Renal cortical epithelial cell (primary cell): ENCODE measurements at places on chromosomes 2 and 18. TPM values are rescaled to one million over a fixed set of nuclear protein-coding genes. Genes with fewer than 3 reads are reported as not detected.

The RRM2 gene
- 3.4 and 17.9 TPM in 2 replicates for total RNA-seq

The INHA gene
- total RNA-seq: 0.70 TPM in 1 of 2 replicates, not detected in the other

- DNase-seq: no peak
Measured at GRCh38 chr18:24185805-24186204, 46.9 kb downstream of the CABYR start.

DNA sequence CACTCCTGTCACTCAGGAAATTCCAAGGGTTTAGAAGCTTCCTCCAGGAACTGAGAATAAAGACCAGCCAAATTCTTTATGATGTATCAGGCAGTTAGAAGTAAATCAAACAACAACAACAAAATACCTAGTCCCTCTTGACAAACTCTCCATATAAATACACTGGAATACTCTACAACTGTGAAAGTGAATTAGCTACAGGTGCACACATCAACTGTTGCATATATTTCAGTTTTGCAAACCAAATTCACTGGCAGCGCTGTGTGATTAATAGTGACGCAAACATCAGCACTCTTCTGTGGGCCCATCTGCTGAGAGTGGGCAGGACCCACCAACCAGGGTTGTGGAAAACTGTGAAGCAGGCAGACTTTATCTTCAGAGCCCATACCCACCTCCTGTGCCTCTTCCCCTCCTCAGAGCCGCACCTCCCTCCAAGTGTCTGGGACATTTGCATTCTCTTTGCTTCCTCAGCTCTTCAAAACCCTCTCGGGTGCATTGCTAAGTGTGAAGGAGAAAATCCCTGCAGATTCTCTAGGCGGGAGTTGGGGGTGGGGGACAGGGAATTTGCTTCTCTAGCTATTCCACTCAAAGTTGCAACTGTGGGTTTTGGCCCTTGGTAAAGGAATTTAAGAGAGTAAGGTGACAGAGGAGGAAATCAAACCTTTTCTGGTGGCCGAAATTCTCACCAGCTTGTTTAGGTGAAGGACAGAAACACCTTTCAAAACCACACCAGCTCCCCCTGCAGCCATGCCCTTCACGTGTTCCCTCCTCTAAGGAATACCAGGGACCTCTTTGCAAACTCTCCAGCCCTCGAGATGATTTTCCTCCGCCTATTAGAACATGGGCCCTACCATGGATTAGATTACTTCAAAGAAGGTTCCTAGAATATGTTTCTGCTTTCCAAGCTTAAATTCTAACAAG is 119.3 kb downstream of the MRO start:
- no peak for DNase-seq

DNA sequence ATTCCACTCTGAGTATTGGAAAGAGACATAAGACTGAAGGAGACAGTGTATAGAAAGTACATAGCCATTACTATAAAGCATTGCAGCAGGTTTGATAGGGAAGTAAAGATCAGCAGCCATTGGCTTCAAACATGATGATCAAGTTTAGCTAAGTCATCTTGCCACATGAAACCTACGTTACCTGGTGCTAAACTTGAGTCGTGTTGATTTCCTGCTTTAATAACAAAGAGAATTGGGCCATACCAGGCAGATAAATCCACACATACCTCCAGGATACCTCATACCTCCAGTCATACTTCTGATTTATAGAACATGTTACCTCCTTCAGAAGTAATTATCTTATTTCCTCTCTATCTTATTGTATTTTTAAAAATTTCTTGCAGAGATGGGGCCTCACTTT is 10.3 kb upstream of the KYNU start:
- DNase-seq: no peak

GRCh38 chr2:102186791-102187495 is at the start of gene IL1RL2:
TSS of gene IL1RL2 (plus strand) at chr2:102187023. CDS start at chr2:102187868, 845 bp downstream.
- peak; percentile 63 for DNase-seq

GRCh38 chr2:31877008-31877407 is 133.8 kb downstream of the MEMO1 start:
- DNase-seq: peak; percentile 31

DNA sequence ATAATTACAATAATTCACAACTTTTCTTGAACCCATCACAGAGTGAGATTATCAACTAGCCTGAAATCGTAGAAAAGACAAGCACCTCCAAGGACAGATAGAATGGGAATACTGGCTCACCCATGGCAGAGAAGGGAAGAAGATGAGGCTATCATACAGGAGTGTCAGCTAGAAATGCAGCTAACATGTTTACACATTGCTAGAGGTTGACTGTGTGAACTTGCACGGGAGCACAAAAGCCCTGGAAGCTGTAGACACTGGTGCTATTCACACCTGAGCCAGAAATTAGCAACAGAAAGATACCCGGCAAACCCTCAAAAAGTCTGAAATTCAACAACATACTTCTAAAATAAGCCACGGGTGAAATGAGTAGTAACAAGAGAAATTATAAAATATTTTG is 131.8 kb downstream of the ZAP70 start:
- DNase-seq: no peak

DNA sequence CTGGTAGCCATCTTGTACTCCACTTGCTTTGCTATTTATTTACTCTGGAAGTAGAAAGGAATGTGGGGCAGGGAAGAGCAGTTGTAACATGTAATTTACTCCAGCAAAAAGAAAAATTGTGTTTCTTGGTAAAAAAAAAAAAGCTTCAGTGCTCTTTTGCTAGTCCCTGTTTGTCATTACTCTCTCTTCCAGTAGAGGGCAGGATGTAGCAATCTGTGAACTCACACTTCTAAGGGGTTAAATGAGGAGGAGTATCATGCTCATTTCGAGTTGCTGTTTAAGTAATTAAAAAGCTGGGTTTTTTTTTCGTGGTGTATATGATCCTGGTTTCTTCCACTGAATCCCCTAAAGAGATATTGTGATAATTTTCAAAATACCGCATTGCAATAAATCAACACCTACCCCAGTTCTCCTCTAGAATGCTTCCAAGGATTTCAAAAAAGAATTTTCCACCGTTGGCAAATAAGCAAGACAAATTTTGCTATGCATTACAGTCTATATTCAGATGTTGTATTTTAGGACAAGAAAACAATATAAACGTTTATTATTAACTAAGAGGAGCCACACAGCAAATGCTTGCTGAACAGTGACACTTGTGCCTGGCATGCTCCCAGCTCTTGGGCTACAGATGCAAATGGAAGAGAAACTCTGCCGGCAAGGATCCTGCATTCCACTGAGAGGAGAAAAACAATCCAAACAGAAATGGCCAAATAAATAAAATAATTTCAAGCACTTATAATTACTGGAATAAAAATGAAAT is 261.6 kb downstream of the ASXL3 start:
- DNase-seq: peak; percentile 84
